NCI-H524 treated with DMSO at 0.1 percent for 48 hours (cell line): ENCODE measurements at places on chromosomes 4 and X.

DNA sequence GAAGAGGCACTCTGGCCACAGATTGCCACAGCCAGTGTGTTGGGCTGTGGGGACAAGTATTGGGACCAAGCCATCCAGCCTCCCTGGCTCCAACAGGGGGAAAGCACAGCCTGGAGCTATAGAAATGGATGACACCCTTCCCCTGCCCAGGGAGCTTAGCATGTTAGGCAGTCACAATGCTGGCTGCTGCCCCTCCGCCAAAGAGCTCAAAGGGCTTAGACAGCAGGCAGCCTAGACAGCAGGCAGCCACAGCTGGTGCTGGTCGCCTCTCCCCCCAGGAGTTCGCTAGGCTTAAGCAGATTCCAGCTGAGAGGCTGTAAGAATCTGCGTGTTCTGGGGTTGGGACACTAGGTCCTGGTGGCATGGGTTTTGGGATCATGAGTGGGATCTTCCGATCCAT lies 94.5 kb upstream of the MXRA5 start:
- peak; percentile 43 for DNase-seq

- no peak for DNase-seq
Measured at GRCh38 chr4:57492251-57492878, 382.2 kb upstream of the IGFBP7 start.

- no peak for DNase-seq
Measured at GRCh38 chrX:38271154-38271716, 50.6 kb upstream of the SRPX start.

DNA sequence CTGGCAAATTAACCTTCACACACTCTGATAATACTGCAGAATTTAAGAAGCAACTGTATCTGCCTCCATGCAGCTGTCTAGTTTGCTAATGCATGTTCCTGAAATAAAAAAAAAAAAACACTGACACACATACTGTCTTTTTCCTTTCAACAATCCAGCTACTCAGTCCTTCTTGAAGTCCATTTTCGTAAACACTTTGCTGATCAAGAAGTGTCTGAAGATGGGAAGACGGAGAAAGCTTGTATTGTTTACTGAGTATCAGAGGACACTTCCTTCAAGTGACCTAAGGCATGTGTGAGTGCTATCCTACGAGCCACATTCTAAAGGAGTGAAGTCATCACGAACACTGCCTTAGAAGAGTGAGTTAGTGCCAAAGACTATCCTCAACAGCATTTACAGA lies 82.6 kb downstream of the LUZP4 start:
- DNase-seq = no peak

DNA sequence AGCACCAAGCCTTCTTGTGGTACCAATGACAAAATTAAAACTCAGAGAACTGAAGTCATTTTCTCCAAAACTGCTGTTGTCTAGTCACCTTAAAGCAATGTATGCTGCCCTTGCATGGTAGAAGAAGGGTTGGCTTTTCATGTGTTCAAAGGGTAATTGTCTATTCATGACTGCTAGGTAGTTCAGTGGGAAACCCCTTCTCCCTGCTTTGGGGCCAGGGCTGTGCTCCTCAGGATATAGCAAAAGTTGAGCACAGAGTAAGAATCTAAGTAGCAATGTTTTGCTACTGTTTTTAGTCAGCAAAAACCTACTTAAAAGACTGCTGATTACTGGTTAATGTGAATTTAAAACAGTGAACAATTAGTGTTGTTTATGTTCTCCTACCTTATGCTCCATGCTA lies 30.8 kb upstream of the FAM9B start:
- DNase-seq = no peak

DNA sequence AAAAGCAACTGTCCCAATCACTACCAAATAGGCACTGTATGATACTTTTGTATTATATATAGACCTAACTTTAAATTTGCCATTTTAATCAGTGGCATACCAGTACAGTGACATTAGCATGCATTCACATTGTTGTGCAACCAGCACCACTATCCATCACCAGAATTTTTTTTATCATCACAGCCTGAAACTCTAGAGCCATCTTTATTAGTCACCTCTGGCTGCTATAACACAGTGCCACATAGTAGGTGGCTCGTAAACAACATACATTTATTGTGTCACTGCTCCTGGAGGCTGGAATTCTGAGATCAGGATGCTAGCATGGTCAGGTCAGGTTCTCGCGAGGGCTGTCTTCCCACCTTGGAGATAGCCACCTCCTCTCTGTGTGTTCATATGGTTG lies 188.4 kb upstream of the GALNT7 start:
- DNase-seq = no peak

DNA sequence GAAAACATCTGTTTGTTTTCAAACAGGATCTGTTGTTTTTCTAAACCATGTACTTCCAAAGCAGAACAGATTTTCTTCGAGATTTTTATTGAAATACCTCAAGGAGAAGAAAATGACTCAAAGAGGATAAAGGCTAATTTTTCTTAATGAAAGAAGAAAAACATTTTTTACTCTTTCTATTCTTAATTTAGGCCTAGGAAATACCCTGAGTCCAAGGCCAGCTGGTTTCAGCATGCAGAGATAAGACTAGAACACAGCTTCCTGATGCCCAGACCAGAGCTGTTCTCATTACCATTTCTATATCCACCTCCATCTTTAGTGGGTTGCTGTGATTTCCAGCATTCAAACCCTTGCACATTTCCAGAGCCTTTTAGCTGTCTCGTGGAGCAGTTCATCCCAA lies 18.3 kb downstream of the GAB1 start:
- DNase-seq = no peak

DNA sequence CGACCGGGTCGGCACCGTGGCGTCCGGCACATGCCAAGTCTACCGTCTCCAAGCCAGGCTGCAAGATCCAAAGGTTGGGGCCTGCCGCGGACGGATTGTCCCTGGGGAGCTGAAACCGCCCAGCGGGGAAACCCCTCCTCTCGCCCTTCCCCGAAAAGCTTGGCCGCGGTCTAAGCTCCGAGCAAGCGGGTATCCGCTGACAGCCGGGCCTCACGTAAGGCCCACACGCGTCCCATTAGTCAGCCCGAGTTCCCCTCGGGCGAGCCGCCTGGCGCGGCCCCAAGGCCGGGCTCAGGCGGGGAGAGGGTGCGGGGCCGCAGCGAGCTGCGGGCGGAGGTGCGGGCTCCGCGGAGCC lies 6.8 kb upstream of the BCOR start:
- no peak for DNase-seq

DNA sequence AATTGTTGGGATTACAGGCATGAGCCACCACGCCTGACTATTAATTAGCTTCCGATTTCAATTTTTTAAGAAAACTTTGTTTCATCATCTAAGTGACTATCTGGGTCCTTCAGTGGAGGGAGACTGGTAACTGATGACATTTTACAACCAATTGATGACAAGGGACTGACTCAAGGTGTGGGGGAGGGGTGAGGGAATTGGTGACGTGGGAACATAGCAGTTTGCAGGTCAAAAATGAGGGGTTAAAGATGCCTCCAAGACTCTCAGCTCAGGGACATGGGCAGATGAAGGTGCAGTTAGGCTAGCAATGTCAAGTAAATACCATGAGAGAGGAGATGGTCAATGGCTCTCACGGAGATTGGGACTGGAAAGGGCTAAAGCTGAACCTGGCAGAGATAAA lies 5.7 kb upstream of the FAM9C start:
- DNase-seq = no peak

GRCh38 chr4:181971411-181971810 lies 271.8 kb upstream of the TENM3 start:
- DNase-seq = no peak

GRCh38 chr4:26369581-26369980 lies 48.8 kb downstream of the RBPJ start:
- no peak for DNase-seq
